ENCODE measurements at places on chromosomes 6 and 20. TPM values are rescaled to one million over a fixed set of nuclear protein-coding genes. Genes with fewer than 3 reads are reported as not detected.

GRCh38 chr6:20719980-20720379, 185.7 kb downstream of the CDKAL1 start:
- DNase-seq, result no peak

SLC35D3 gene
- polyA plus RNA-seq, result not detected

- no peak for DNase-seq
Measured at GRCh38 chr6:33108307-33108706, 32.5 kb downstream of the HLA-DPB1 start.

GRCh38 chr20:46057856-46058598, 29.0 kb downstream of the SLC12A5 start:
- peak; percentile 59 for DNase-seq

- peak; percentile 17 for DNase-seq
Measured at GRCh38 chr6:132411296-132411695, 10.0 kb upstream of the MOXD1 start.

GRCh38 chr6:20162515-20162914, 49.8 kb downstream of the MBOAT1 start:
- DNase-seq, result no peak

DNA sequence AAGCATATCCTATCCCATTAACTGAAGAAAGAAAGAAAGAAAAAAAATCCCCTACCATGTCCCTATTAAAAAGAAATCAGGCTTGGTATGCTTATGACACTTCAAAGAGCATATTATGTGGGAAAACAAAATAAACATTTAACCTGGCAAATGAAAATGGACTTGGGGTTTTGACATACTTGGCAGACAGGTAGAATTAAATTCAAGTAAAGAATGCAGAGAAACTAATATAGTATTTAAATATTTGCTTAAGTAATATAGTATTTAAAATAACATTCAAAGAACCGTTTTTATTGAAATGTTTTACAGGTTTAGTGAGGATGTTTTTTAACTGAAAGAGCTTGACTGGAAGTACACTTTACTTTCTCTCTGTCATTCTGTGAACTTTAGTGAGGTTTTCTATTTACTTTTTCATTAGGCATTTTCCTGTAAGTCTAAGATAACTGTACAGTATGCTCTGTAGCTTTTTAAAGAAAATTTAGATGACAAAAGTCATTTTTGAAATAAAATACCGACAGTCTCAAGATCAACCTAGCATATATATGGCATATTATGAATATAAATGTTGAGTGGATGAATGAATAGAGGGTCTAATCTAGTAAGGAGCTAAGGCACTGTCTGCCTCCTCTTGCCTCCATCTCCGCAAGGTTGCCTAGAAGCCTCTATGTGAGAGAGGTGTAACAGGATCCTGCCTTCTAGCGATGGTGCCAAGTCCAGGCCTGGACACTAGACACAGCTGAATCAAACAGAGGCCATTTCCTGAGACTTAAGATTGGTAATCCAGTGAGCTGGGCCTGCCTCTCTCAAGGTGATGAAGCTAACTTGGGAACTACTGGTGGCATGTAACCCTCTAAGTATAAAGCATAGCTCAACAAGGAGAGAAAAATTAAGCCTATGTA, 344.4 kb upstream of the RUNX2 start:
- DNase-seq, result no peak

CYP24A1 gene
- 0.95 TPM for polyA plus RNA-seq

DNA sequence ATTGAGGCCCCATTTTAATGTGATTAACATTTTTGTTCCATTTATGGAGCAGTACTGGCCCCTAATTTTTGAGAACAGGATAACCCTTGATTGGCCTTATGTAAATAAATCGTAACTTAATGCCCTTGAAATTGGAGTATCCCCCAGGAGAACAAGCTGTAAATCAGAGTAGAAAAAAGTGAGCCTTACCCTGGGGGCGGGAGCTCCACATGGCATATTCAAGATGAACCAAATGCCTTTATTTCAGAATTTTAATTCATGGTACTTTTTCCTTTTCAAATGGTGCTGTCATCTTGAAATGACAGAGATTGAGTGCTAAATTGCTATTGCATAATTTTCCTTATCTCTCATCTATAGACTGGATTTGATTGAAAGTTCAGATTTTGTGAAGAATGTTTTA, 809.5 kb upstream of the FLRT3 start:
- no peak for DNase-seq

SSTR4 gene
- polyA plus RNA-seq, result not detected

- no peak for DNase-seq
Measured at GRCh38 chr20:45964006-45964400, 8.0 kb downstream of the ZNF335 start.

- DNase-seq, result no peak
Measured at GRCh38 chr6:165985806-165986299, 181.8 kb downstream of the TBXT start.

- DNase-seq, result no peak
Measured at GRCh38 chr20:37877832-37878772, 24.8 kb upstream of the VSTM2L start.

DNA sequence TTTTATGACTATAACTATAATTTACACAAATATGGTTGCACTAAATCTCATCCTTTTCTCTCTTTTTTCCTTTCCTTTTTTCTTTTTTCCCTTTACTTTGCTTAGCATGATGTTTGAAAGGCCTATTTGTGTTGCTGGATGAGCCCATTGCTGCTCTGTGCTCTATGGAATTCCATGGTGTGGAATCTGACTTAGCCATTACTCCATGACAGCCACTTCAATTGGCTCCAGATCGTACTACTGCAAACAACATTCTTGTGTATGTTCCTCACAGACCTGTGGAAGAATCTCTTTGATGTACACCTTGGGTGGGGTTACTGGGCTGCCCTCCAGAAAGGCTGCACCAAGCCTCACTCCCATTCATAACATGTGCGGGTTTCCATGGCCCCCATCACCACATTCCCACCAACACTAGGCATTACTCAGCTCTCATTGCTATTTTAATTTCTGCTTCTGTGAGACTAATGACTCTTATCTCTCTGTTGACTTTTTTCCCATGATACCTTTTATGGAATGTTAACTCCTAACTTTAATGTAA, 979.0 kb downstream of the KIF16B start:
- no peak for DNase-seq

- DNase-seq, result no peak
Measured at GRCh38 chr6:113486199-113486598, 370.9 kb upstream of the MARCKS start.

- no peak for DNase-seq
Measured at GRCh38 chr20:25187635-25188034, 7.9 kb upstream of the ENTPD6 start.

DNA sequence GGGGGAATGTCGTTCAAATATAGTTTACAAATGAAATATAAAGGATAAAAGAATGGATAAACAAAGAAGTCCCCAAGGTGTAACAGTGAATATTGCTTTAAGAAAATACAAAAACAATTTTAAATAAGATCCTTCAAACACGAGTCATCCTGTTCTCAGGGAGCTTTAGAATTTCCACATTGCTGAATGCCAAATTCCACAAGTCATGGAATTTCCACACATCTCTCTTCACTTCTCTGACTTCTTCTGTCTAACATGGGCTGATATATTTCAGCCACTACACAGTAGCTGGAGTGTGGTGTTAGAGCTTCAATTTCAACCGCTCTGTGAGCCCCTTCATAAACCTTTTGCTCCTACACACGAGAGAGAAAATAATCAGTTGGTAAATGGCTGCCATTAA, 28.0 kb downstream of the IL22RA2 start:
- DNase-seq, result no peak

GRCh38 chr20:62523473-62524203, 47.8 kb upstream of the GATA5 start:
- DNase-seq, result no peak

SAMHD1 gene
- 23.8 TPM for polyA plus RNA-seq

GRCh38 chr6:109031416-109031815, 63.2 kb downstream of the SESN1 start:
- DNase-seq, result no peak

GRCh38 chr6:100084316-100084990, 90.4 kb upstream of the MCHR2 start:
- no peak for DNase-seq

GRCh38 chr6:68127074-68127473, 508.0 kb upstream of the ADGRB3 start:
- DNase-seq, result no peak

- DNase-seq, result peak; percentile 66
Measured at GRCh38 chr6:119207971-119208725, 129.7 kb upstream of the FAM184A start.

HSPA12B gene
- 31.6 TPM for polyA plus RNA-seq

C4B gene
- polyA plus RNA-seq, result 28.7 TPM

GRCh38 chr6:149334682-149335160, 17.2 kb downstream of the TAB2 start:
- no peak for DNase-seq

CLDN20 gene
- 0.88 TPM for polyA plus RNA-seq

PRICKLE4 gene
- 4.3 TPM for polyA plus RNA-seq

All from muscle of leg (tissue), 16 donors.